Non-pigmented ciliary epithelial cell (primary cell): ENCODE measurements at places on chromosomes 13 and 19.

DNA sequence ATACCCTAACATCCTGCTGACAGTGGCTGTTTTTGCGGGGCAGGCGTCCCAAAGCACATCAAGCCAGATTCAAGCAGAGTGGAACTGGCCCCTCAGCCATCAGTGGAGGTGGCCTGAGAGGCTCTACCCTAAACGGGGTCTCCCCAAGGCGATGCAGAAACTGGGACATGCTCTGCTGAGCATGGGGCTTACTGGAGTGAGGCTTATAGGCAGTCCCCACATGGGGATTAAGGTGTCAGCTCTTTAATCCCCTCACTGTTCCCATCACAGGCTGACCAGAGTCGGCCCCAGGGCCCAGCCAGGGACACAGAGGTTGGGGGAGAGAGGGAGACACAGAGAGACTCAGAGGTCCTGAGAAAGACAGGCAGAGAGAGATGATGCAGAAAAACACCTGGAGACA is 17.0 kb downstream of the CYP2F1 start:
- DNase-seq = no peak

DNA sequence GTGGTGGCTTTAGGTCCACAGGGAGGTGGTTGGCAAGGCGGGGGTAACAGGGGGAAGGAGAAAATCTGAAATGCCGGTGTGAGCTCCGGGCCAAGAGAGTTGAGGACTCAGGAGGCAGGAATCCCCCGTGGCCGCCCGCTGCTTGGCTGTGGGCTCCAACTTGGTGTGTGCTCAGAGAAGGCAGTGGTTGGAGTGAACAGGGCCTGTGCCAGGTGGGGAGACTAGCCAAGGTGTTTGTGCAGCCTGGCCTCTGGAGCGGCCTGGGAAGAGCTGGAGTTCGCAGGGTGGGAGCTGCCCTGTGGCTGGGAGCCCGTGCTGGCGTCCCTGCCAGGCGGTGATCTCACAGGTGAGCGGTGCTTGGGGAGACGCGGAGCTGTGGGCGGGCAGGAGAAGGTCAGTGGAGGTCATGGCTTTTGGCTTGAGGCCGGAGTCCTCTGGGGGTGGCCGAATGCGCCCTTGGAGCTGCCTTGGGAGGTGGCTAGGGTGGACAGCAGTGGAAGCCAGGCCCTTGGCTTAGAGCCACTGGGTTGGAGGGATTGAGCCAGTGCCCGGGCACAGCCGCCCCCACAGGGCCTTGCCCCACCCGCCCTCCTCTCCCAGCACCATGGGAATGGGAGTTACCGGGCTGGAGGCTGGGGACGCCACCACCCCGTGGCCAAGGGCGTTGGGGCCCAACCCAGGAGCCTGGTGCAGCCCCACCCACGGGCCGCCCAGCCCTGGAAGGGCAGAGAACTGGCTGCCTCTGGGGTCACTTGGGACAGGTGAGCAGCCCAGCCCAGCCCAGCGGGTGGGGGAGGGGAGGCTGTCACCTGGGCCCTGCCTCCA is 7.1 kb upstream of the CIRBP start:
- no peak for DNase-seq

DNA sequence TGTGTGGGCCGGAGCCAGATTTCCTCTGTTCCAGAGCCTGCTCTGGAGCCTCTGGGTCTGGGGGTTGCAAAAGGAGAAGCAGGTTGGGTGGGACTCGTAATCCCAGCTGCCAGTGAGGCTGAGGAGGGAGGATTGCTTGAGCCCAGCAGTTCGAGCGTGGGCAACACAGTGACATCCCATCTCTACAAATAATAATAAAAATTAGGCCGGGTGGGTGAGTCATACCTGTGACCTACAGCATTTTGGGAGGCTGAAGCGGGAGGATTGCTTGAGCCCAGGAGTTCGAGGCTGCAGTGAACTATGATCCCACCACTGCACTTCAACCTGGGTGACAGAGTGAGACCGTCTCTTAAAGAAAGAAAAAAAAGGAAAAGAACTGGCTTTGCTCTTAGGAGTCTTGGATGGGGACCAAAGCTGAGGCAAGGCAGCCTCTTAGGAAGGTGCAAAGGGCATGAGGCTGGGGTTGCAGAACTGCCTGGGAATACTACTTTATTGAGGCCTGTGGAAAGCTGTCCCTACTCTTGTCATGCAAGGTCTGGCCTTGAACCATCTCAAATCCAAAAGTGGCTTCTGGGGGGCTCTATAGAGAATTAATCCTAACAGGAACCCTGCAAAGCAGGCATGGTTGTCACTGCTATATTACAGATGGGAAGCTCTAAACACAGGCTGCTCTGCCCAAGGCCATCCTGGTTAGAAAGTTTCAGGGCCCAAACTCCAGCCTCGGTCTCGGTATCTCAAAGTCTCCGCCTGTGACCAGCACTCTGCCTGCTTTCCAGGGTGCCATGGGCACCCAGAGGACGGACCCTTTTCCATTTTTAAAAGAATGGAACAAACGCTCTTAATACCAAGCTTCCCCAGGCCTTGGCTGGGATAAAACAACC is 880 bp upstream of the C19orf12 start:
- no peak for DNase-seq

DNA sequence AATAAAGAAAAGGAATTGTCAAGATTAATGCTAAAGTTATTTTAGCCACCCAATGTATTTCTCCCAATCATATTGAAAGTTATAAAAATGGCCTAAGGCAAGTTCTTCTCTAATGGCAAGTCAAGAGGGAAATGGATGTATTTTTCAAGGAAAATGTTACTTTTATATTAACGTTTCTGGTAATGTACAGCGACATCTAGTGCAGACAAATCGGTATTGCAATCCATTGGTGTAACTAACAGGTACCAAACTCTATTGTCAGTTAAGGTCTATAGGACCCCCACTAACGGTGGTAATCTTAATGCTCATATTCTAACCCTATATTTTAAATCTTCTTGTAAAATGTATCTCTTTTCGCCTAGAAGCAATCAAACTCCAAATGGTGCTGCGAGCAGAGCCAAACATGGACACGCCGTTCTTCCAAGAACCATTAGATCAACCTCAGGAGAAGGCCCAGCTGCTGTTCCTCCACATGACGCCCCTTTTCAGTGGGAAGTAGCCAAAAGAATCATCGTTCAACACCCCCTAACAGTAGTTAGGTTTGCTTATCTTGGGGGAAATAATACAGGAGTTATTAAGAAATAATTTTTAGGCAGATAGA is 98.5 kb upstream of the PABPC3 start:
- DNase-seq = no peak

GRCh38 chr13:96696389-96696900 is 297.8 kb downstream of the OXGR1 start:
- no peak for DNase-seq
